ENCODE measurements at places on chromosomes 12 and 14.

DNA sequence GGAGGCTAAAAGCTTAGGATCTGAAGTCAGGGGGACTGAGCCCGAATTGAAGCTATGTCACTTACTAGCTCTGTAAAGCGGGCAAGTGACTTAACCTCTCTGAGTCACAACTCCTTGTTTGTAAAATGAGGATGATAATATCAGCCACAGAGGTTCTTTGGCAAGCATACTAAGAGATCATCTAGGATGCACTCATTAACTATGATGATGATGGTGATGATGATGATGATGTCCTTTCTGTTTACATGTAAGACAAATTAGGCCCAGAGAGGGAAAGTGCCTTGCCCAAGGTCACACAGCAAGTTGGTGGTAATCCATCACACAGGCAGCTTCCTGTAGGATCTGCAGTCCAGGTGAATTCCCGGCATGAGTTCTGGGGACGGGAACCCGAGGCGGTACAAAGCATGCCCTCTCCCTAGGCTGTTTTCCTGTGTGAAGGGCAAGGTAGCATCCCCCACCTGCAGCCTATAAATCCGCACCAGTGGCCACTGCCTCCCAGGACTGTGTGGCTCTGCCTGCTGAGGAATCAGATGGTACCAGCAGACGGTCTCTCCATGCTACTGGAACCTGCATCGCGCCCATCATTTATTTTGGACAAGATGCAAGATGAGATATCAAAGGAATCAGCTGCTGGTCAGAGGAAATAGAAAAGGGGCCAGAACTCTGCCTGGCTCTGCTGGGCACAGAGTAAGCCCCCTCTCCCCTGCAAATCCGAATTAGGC, 55.2 kb downstream of the MAP1LC3B2 start:
- DNase-seq, result no peak

DNA sequence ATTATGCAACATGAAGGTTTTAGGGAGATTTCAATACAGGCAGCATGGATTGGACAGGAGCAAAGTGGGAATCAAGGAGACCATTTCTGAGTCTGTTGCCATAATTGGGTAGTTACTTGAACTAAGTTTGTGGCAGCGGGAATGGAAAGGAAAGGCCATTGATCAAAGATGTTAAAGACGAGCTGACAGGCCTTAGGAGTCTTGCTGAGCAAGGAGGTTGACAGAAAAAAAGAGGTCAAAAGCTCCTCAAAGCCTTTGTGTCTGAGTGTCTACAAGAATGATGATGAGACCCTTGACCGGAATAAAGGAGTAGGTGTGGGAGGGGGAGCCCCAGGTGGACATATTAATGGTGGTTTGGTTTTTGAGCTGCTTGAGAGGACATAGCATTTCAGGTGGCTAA, 9.4 kb downstream of the PLEKHA5 start:
- no peak for DNase-seq

- no peak for DNase-seq
These were observed 58.6 kb upstream of the TMEM263 start for GRCh38 chr12:106897082-106897481.

DNA sequence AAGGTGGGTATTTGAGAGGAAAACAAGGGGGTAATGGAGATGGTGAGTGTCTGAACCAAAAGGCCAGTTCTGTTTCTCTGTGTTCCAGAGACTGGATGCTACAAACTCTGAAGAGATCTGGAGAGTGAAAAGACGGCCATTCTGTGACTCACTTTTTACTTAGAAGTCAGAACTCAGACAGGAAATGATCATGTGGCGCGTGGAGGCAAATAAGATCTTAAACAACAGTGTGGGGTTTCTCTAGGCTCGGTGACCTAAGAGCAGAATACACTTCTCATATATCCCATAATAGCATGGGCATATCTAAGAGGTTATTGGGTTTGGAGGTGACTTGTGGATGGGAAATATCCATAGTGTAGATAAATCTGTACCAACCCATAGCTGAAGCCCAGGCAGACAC, 463.5 kb downstream of the TMEM132D start:
- no peak for DNase-seq

DNA sequence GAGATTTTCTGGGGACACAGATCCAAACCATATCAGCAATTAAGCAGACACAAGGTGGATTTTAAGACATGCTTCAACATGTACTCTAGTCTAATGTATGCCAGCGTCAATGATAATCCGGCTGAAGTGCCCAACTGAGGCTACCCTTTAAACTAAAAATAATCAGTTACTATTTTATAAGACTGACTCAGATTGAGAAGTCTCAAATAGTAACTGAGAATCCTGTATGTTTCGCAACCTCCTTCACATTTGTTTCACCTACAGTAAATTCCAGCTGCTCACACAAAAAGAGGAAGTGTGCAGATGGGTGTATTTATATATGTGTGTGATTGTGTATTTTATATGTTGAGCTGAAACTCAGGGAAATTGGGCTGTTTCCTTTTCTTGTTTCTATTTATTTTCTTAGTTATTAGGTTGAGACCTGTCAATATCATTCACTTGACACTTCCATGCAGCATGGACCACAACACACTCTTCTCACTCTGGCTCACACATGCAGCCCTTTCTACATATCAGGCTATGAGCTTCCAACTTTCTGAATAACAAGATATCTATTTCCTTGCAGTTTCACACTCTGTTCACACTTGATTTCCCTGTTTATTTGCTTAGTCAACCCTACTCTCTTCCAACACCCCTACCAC, 1224.9 kb upstream of the TMEM132C start:
- DNase-seq, result no peak

DNA sequence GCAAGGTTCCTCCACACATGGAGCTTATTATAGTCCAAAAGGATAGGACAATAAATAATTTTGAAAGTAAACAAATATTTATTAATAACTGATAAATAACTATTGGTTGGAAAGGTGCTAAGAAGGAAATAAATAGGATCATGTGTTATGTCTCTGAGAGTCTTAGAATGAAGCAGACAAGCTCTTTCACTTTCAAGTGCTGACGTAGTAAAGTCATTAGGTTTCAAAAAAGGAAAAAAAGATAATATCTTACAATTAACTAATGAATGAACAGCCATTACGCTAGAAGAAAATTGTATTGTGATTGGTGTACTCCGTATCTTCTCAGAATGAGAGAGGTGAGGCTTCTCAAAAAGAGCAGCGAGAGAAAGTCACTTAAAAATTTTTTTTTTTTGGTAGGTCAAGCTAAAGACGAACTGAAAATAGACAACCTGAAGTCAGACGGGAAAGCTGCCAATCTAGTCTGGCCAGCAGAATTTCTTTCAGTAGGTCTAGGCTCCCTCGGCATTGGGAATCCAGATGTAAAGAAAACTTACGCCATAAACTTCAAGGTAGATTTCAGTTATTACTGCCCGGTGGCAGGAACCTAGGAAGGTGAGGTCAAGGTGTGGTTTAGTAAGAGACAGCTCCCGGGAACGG, 583 bp upstream of the LEMD3 start:
- DNase-seq, result no peak

DNA sequence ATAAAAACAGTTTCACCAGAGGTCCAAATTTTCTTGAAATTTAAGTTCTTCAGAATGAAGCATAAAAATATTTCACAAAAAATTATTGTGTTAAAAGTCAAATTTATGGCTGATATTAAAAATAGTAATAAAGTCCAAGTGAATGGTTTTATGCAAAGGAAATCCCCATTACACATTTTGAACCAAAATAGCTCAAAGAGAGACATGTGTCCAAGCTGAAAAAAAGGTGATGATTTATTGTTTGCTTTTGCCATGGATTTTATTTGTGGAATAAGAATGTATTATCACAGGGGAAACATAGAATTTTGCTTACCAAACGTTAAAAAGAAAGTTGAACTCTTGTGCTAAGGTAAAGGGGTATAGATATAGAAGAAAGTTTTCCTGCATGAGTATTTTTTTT, 4.6 kb downstream of the FOXG1 start:
- DNase-seq, result no peak

- no peak for DNase-seq
These were observed 52.5 kb downstream of the MRPL42 start for GRCh38 chr12:93519859-93520258.

GRCh38 chr12:118682656-118683055, 298.7 kb upstream of the SRRM4 start:
- no peak for DNase-seq

GRCh38 chr12:55679691-55680090, 28.0 kb downstream of the ITGA7 start:
- no peak for DNase-seq

- DNase-seq, result no peak
These were observed 8.7 kb downstream of the STAC3 start for GRCh38 chr12:57242329-57242690.

- no peak for DNase-seq
These were observed 261.9 kb downstream of the NRXN3 start for GRCh38 chr14:78432046-78432445.

- DNase-seq, result no peak
These were observed 780.9 kb downstream of the RPS29 start for GRCh38 chr14:48805315-48805714.

GRCh38 chr12:75954041-75954440, 77.5 kb downstream of the PHLDA1 start:
- no peak for DNase-seq

DNA sequence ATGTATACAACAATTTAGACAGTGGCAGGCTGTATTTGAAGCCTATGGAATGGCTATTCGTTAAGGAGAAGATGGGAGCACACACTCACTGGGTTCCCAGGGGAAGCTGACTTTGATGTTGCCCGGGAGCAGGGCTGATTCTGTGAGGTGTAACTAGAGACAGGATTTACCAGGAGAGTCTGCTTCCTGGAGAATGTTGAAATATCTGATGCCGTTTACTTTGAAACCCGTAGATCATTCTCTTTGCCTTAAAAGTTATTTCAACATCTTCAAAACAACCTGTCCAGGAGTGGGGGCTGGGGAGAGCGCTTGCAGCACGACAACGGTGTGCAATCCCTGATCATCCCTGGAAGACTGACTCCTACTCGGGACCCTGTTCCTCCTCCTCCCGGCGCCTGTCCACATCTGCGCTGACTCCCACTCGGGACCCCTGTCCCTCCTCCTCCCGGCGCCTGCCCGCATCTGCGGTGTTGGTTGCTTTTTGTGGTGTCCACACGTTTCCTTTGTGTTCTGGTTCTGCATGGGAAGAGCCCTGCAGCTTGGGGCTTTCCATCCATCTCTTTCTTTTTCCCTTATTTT, 72.6 kb downstream of the AACS start:
- no peak for DNase-seq

GRCh38 chr12:47819138-47819895, 386 bp downstream of the HDAC7 start:
- peak; percentile 78 for DNase-seq

- no peak for DNase-seq
These were observed 1.2 kb downstream of the SPPL3 start for GRCh38 chr12:120902846-120903411.

GRCh38 chr14:46840944-46841720, 189.6 kb upstream of the RPL10L start:
- DNase-seq, result no peak

GRCh38 chr14:104660597-104660996, 28.8 kb upstream of the INF2 start:
- DNase-seq, result no peak

DNA sequence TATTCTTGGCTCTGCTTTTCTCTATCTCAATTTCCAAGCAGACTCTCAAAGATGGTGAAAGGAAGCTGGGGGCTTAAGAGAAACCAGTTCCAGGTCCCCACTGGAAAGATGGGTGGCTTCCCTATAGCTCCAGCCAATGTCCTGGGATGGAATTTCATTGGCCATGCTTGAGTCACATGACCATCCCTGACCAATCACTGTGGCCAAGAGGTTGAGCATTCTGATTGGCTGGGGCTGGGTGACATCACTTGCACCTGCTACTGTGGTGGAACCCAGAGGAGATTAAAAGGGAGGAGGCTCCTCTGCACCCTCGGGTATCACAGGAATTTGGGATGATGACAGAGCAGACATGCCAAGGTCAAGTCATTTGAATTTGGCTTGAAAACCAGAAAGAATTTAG, 436.5 kb downstream of the TMEM132D start:
- no peak for DNase-seq

GRCh38 chr14:84085493-84085892, 1444.5 kb upstream of the FLRT2 start:
- DNase-seq, result no peak

- DNase-seq, result no peak
These were observed 16.4 kb upstream of the NUDT4 start for GRCh38 chr12:93361151-93361919.

DNA sequence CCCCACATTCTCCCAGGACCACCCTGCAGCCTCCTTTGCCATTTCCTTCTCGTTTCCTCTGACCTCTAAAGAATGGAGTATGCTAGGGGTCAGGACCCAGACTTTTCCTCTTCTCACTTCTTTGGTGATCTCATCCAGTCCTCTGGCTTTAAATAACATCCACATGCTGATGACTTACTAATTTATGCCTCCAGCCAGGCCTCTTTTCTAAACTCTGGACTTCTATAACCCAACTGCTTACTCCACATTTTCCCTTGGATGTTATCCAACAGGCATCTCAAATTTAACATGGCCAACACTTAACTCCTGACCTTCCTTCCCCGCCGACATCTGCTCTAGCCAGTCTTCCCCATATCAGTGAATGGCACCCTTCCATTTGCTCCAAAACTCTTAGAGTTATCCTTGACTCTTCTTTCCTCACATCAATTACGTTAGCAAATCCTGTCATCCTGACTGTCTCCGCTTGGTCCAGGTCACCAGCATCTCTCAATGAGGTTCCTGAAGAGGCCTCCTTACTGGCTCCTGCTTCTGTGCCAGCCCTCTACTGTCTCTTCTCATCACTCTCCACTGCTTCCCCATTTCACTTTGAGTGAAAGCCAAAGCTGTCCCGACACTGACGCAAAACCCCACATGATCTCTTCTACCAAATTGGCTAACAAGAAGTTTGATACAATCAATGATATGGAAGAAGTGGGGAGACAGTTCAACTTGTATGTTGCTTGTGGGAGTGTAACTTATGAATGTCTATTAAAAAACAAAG, 42.7 kb downstream of the TMBIM6 start:
- DNase-seq, result no peak

GRCh38 chr14:33589334-33589733, 361.5 kb downstream of the EGLN3 start:
- no peak for DNase-seq

Measured in activated CD4-positive, alpha-beta T cell treated with anti-CD3 and anti-CD28 coated beads, Interleukin-2, amount 50 U/mL, for 48 hours (primary cell).